NCI-H526 (cell line): ENCODE measurements at places on chromosomes 3 and 15.

DNA sequence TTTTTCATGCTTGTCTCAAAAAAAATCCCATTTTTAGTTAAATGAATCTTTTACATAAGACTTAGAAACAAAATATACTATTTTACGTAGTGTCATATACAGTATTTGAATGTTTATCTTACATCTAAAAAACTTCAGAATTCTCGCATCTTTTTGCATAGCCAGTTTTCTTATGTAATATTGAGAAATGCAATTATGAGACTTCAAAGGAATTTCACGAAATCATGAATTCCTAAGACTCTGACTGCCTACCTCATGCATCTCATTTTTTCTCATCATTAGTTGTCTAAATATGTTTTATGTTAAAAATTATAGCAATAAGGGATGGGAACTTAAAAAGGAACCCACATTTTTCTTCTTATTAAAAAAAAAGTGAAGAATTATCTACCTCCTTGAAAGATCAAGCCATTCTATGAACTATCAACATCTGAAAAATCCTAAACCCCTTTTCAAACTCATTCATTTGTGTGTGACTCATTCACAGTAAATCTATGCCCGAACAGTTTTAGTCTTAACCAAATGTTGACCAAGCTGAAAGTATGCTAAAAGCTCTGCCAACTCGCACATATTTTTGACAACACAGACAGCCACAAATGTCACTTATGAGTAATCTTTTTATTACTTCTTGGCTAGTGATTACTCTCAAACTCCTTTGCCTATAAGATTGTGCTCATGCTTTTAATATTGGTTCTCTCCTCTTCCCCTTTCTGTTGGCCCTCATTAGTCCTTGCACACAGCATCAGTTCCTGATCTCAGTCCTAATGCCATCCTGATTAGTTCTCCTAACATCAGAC lies 115.9 kb downstream of the DCLK3 start:
- no peak for DNase-seq

- no peak for DNase-seq
Measured at GRCh38 chr15:67189326-67190051, 65.0 kb downstream of the AAGAB start.

- no peak for DNase-seq
Measured at GRCh38 chr3:56196700-56197099, 271.6 kb downstream of the ERC2 start.

GRCh38 chr3:194450341-194450740 lies 36.5 kb downstream of the ATP13A3 start:
- no peak for DNase-seq

DNA sequence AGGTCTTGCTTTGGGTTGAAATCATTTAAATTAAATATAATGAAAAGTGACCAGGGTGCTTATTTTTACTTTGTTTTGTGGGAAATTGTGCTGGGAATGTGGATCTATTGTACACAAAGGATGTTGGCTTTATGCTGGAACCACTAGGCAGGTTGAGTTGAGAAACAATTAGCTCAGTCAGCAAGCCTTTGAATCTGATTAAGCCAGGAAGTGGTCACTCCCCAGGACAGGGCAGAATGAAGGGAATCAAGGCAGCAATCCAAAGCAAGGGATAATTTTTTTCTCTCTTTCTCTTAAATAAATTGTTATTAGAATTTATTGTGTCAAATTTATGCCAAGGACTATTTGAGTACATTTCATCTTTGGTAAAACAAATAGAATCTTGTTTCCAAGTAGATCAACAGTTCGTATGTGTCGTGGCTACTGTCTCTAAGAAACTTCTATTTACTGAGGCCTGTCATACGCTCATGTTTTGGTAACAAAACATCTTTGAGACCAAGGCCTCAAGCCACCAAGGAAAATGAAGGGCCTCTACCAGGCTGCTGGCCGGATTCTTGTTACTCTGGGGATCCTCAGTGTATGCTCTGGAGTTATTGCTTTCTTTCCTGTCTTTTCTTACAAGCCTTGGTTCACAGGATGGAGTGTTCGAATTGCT lies at the start of gene TMEM212:
TSS of gene TMEM212 (plus strand) at position 486 of the 655 bp plus-strand sequence. CDS start at position 521, 35 bp downstream.
- no peak for DNase-seq

- DNase-seq: no peak
Measured at GRCh38 chr3:40312661-40313226, 3.2 kb downstream of the EIF1B start.

DNA sequence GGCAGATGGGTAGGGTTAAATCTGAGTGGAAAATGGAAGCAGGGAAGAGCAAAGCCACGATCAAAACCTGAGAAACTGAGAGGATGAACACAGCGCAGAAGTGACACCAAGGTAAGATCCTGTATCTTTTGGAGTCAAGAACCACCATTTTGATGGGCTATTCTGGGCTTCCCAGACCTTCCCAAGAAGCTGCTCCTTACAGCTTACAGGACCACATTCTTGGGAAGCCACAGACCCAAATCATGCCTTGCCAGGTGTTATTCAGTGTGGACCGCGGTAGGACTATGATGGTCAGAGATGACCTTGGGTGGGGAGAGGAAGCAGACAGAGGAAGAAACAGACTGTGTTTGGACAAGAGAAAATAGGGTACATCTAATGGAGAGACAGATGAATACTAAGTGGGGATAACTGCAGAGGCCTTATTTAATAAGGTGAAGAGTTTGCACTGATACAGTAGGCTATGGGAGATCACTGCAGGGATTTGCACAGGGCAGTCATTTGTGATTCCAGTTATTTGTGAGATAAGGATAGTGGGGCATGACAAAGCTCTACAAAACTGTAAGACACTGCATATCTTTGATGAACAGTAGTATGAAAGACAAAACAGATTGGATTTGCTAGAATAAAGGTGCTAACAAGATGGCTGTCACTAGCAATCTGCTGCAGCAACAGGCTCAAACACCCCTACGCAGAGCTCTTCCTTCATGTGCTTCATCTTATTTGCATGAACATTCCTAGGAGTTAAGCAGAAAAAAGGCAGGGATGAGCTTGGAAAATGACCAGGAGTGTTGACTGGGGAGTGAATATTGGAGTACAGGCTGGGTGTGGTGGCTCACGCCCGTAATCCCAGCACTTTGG lies 105.9 kb downstream of the IGF2BP2 start:
- no peak for DNase-seq

DNA sequence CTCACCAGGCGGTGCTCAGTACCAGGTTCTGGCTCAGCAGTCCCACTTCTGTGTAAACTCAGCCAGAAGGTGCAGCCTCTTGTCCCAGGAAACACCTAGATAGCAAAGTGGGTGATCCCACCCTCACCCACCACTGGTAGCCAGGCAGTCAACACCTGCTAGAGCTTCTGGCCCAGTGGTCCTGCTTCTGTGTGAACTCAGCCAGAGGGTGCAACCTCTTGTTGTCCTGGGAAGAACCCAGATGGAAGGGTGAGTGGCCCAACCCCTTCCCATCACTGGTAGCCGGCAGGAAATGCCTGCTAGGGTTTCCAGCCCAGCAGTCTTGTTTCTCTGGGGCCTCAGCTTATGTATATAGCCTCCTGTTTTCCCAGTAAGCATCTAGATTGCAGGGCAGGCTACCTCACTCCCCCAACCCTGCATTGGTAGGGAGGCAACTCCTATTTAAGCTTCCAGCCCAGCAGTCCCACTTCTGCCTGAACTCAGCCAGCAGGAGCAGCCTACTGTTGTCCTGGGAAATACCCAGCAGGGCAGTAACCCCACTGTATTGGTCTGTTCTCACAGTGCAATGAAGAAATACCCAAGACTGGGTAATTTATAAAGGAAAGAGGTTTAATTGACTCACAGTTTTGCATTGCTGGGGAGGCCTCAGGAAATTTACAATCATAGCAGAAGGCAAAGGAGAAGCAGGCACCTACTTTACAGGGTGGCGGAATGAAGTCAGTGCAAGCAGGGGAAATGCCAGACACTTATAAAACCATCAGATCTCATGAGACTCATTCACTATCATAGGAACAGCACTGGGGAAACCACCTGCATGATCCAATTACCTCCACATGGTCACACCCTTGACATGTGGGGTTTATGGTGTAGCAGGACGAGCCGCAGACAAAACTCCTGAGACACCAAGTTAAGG lies 110.6 kb downstream of the DTWD1 start:
- no peak for DNase-seq

GRCh38 chr3:28186748-28187147 lies 54.7 kb upstream of the CMC1 start:
- DNase-seq: no peak

DNA sequence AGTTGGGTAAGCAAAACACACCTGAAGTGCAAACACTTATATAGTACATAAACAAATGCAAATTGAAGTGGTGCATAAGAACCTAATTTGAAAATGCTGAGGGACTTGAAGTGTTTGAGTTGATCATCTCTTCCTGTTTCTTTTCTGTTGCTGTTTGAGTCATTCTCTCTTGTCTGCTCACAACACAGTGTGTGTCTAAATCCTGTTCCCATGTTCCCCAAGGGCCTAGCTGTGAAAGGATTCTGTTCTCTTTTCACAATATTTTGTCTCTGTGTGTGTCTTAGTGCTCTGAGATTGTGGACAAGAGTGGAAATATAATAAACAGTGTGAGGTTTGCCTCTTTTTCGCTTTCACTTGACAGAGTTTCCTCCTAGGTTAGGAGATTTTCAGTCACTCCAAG lies 6.1 kb downstream of the CD96 start:
- DNase-seq: no peak

- DNase-seq: no peak
Measured at GRCh38 chr3:81485444-81485865, 276.0 kb downstream of the GBE1 start.

DNA sequence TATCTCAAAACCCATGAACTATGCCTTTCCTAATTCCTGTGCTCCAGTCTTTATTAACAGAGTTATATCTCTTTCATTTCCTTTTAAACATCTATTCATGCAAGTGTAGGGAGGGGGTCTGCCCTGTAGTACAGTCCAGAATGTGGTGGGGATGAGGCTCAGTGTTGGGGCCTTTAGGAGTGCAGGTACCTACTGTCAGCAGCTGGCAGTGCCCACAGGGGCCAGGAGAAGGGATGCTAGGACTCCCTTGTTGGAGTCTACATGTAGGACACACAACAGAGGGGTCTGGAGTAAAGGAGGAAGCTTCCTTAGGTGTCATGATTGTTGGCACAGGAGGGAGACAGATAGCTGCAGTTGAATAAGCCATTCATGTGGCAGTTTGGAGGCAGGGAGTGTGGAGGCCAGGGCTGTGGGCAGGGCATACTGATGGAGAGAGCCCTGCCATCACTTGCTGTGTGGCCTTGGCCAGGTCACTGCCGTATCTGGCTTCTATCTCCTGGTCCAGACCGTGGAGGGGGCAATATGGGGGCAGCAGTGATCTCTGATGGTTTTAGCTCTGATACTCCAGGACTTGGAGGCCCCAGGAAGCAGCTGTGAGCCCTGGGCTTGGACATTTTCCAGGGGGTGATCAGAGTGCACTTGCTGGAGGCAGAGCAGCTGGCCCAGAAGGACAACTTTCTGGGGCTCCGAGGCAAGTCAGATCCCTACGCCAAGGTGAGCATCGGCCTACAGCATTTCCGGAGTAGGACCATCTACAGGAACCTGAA lies 29.5 kb downstream of the ESYT3 start:
- no peak for DNase-seq

GRCh38 chr3:116102037-116102436 lies 343.2 kb downstream of the LSAMP start:
- DNase-seq: no peak

DNA sequence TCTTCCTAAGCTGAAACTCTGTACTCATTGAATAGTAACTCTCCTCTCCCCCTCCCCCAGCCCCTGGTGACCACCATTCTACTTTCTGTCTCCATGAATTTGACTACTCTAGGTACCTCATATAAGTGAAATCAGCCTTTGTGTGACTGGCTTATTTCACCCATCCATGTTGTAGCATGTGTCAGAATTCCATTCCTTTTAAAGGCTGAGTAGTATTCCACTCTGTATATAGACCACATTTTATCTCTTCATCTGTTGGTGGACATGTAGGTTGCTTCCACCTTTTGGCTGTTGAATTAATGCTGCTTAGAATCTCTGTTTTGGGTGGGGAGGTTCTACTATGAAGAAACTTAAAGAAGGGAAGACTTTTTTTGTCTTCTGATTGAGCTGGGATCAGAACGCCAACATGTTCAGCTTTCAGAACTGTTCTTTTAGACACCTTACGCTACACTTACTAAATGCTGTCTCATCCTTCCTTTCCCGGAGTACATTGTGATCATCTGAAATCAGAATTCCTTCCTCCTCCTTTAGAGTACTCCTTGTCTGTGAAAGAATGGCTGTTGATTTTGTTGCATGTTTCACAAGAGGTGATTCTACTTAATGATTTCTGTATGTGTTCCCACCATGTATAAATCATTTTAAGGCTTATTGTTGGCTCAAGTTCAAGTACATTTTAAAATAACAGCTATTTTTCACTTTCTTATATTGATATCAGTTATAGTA lies 50.3 kb downstream of the MRPS25 start:
- no peak for DNase-seq

GRCh38 chr3:184460276-184460675 lies 80.4 kb downstream of the CHRD start:
- DNase-seq: no peak

GRCh38 chr3:142990721-142991120 lies 10.6 kb upstream of the U2SURP start:
- no peak for DNase-seq

DNA sequence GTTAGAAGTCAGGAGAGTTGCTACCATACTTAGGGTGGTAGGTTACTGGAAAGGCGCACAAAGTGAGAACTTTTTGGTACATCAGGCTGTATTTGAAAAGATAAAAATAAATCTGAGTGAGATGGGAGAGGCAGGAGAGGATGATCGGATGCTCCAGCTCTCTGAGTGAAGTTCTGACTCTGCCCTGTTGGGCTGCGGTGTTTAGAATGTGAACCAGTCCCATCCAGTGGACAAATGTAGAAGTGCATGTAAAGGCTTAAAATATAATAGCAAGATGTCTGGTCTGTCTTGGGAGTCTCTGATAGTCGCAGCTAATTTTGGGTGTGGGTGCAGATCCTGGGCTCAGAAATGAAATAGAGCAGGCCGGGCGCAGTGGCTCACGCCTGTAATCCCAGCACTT lies 30.4 kb downstream of the ACKR2 start:
- DNase-seq: peak; percentile 76

DNA sequence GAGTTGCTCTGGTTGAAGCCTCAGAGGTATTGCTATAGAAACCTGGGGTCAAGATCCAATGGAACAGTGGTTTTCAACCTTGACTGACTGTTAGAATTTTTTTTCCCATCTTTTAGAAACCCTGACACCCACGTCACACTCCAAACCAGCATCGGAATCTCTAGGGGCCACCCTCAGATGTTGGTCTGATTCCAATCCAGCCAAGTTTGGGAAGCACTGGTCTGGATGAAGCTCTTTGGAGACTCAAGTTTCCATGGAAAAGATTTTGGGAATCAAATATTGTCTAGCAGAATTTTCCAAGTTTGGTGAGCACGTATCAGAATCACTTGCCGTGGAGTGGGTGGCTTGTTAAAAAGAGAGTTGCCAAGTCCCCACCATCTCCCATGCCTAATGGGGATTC lies 103.8 kb downstream of the THSD4 start:
- no peak for DNase-seq

- DNase-seq: no peak
Measured at GRCh38 chr3:152998591-152998990, 163.4 kb upstream of the RAP2B start.

DNA sequence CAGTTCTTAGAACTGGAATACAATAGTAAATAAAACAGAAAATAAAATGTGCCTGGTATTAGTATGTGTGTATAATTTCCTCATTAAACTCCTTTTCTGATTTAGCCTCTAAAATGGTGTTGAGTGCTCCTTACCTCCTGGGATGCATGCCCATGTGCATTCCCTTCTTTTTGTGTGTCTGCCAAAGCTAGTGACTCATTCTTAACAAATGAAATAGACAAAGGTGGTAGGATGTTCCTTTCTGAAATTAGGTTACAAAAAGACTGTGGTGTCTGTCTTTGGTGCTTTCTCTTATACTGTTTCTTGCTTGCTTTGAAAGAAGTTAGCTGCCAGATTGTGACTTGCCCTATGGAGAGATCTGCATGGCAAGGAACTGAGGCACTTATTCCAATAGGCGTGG lies 623.7 kb downstream of the GRM7 start:
- DNase-seq: no peak
